ENCODE measurements at places on chromosomes 7 and 10. TPM values are rescaled to one million over a fixed set of nuclear protein-coding genes. Genes with fewer than 3 reads are reported as not detected.

The ATP6V0E2 gene
- polyA plus RNA-seq = 19.2 TPM

GRCh38 chr7:123995617-123996326 is 37.1 kb downstream of the TMEM229A start:
- no peak for DNase-seq

DNA sequence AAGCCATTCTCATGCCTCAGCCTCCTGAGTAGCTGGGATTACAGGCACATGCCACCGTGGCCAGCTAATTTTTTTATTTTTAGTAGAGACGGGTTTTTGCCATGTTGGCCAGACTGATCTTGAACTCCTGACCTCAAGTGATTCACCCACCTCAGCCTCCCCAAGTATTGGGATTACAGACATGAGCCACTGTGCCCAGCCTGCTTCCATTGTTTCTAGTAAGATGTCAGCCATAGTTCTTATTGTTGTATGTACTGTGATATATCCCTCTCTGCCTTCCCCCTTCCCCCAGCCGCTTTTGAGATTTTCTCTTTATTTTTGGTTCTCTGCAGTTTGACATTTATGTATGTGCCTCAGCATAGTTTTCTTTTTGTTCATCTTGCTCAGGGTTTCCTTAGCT is 87.9 kb upstream of the KLF14 start:
- DNase-seq = no peak

DNA sequence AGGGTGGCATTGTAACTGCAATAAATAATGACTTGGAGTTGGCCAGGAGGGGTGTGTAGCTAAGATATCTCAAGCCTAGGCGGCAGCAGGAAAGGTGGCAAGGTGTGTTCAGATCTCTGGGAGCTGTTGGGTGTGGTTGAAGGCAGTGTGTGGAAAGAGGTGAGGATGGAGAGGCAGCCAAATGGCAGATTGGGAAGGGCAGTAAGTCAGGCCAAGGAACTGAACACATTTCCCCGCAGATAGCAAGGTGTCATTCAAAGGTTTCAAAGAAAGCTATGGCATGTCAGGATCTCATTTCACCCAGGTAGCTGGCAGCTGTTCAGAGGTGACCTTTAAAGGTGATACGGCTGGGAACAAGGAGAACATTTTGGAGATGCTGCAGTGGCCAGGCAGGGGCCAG is 586.0 kb upstream of the MGMT start:
- no peak for DNase-seq

GRCh38 chr10:77319557-77319956 is 318.1 kb downstream of the KCNMA1 start:
- DNase-seq = no peak

The SAP25 gene
- 4.2 TPM for polyA plus RNA-seq

DNA sequence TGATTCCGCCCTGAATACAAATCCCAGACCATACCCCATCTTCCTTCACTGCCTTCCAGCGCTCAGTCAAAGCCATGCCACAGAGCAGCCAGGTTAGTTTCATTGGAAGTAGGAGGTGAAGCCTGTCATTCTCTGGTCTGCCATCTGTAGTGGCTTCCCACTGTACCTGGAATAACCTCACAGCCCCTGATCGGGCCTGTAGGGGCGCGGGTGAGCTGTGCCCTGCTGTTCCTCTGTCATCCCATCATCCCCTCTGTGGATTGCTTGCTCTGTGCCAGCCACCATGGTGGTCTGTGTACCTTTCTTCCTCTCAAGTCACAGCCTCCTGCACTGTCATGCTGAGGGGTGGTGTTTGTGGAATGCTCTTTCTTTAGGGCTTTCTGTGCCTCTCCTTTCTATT is 155.1 kb downstream of the ZNF22 start:
- no peak for DNase-seq

DNA sequence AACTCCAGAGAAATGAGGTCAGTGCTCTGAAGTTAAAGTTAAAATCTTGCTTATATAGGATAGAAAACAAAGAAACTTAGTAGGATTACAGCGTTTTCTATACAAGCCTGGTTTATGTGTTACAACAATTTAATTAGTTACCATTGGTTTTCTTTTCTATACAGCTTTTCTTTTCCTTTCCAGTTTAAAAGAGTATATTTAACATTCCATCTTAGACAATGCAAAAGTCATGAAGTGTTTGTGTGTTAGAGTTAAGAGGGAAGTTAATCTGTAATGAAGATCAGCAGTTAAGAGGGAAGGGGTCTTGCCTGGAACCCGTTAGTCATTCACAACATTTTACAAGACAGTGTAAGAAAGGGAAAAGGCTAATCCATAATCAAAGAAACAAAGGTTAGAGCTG is 338.3 kb downstream of the OTUD1 start:
- no peak for DNase-seq

DNA sequence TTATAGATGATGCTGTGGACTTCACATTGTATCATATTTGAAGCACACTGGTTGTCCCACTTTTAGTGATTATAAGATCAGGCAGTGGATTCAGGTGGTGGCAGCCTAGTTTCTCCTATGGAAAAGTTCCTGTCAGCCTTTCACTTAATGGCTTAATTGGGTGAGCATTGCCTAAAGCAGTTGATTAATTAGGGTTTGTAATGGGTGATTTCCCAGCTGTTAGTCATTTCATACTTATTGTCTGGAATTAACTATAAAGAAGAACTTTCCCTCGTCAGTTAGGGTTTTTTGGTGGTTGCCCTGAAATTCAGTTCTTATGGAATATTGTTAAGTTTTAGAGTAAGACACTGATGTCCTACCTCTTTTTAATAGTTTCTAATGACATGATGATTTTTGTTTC is 78.8 kb downstream of the SLC25A40 start:
- DNase-seq = no peak

The SLC25A40 gene
- 46.1 TPM for polyA plus RNA-seq

The IFIT1B gene
- 0.15 TPM for polyA plus RNA-seq

- no peak for DNase-seq
Measured at GRCh38 chr10:98167191-98167590, 32.7 kb downstream of the R3HCC1L start.

The CNPY1 gene
- polyA plus RNA-seq = not detected

GRCh38 chr7:156496363-156496769 is 144.2 kb upstream of the RNF32 start:
- DNase-seq = peak; percentile 31

- no peak for DNase-seq
Measured at GRCh38 chr7:132882714-132883428, 199.0 kb downstream of the CHCHD3 start.

DNA sequence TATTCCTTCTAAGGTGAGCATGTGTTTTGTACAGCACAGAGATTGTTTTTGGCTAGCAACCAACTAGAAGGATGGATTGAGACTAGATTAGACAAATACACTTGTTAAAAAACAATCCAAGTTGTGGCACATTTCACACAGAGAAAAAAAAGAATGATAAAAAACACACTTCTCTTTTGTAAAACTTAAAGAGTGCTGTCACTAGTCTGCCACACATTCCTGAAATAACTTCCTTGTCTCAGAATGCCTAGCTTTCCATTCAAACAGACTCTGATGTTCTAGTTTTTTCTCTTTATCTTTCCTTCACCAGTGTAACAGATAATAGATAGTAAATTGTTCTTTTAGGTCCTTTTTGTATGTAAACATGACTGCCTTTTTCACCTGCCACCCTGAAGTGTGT is 11.4 kb downstream of the DLD start:
- no peak for DNase-seq

DNA sequence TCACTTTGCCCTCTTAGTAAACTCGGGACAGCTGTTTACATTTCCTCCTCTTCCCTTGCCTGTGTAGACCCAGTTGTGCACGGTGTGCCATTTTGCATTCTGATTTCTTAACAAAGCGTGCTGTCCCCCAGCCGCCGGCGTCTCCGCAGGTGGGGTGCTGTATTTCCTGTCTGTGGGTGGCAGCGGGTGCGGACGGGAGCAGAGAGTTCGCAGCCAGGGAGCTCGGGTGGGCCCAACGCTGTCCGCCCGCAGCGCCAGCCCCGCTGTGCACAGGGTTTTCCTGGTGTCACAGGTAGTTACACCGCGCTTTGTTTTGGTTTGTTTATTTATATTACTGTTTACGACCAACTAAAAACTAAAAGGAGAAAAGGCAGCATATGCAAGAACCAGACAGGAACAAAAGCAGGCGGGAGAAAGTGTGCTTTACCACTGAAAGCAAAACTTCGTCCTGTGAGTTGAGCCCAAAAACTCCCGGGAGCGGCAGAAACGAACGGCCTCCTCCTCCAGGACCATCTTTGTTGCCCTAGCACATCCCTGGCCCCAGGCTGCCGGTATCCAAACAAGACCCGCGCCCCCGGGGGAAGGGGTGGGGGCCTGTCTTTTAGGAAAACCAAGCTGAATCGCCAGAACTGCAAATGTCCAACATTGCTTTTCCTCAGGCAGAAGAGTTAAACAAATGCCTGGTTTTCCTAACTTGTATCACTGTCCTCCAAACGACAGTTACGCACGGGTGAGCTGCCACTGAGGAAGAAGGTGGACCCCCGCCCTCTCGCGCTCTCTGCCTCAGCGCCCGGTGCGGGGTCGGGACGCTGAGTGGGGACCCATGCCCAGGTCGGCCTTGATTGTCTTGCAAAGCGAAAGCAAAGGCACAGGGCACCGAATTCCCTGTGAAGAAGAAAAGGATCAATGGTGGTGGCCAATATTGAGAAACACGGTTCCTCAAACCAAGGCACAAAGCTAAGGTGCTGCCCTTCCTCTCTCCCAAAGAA is 45.9 kb upstream of the DRGX start:
- no peak for DNase-seq

GRCh38 chr7:99422186-99422585 is 13.4 kb downstream of the BUD31 start:
- no peak for DNase-seq

GRCh38 chr7:146208492-146208891 is 91.9 kb downstream of the CNTNAP2 start:
- DNase-seq = peak; percentile 5

DNA sequence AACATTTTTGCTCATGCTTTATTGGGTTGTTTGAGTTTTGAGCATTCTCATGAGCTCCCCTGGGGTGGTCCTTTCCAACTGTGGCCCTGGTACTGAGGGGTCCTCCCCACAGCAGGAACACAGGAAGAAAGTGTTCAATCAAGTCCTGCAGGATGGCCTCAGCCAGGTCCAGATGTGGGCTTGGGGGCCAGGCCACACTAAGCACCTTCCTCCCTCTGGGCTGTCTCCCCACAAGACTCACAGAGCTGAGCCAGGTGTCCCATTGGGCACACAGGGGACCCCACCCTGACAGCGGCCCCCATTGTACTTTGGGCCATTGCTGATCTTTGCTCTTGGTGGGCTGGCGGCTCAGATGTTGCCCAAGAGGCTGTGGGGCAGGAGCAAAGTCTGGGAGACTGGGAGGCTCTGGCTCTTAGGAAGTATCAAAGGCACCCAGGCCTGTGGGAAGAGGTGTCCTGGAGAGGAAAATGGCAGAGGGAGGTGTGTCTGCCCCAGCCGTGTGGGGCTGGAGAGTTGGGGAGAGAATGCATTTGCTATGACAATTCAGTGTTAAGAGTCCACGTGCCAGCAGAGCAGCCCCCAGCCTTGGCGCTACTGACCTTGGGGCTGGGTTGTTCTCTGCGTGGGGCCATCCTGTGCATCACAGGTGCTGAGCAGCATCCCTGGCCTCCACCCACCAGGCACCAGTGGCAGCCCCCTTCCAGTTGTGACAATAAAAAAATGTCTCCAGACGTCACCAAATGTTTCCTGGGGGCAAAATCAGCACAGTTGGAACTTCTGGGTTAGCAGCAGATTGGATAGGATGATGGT is 17.8 kb downstream of the SCART1 start:
- no peak for DNase-seq

DNA sequence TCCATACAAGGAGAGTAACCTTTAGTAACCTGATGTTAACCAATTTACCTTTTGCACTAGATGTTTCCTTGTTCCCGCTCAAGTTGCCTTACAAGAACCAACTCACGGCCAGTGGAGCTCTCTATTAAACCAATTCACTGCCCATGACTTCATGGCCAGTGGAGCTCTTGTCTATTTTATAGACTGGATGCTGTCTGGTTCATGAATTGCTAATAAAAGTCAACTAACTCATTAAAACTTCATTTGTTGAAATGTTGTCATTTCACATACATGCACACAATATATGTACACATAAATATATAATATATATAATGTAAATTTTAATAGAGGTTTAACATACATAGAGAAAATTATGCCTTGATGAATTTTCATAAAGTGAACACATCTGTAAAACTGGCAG is 216.3 kb downstream of the RNLS start:
- no peak for DNase-seq

DNA sequence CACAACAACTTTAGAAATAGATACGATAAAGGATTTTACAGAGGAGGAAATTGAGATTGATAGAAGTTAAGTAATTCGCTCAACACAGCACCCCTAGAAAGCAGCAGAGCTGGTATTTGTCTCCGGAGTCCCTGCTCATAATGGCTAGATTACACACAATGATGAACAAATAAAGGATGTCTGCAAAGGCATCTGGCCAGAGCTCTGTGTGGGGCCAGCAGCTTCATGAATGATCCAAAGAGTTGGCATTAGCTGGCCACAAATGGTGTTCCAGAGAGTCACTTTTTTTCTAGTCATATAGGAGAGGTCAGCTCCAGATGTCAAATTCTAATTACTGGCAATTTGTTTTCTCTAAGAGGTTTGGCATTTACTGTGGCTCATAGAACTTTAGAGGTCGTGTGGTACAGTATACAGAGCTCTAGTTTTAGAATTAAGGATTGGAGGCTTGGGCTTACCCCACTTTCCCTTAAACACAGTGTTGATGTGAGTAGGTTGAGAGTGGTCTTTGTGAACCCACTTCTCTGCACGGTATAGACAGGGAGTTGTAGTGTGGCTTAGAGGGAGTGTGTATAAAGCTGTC is 186.2 kb downstream of the BICC1 start:
- DNase-seq = no peak

The AMPH gene
- polyA plus RNA-seq = 20.0 TPM

The ASB10 gene
- polyA plus RNA-seq = not detected

Data from left kidney (tissue), 8 donors.